ENCODE measurements at places on chromosomes 6 and 20.

GRCh38 chr6:11538052-11538818, 686 bp downstream of the TMEM170B start:
- peak; percentile 85 for DNase-seq

- DNase-seq: peak; percentile 18
Measured at GRCh38 chr20:44271915-44272663, 25.0 kb downstream of the GDAP1L1 start.

- no peak for DNase-seq
Measured at GRCh38 chr20:37781626-37782025, 87.8 kb downstream of the CTNNBL1 start.

DNA sequence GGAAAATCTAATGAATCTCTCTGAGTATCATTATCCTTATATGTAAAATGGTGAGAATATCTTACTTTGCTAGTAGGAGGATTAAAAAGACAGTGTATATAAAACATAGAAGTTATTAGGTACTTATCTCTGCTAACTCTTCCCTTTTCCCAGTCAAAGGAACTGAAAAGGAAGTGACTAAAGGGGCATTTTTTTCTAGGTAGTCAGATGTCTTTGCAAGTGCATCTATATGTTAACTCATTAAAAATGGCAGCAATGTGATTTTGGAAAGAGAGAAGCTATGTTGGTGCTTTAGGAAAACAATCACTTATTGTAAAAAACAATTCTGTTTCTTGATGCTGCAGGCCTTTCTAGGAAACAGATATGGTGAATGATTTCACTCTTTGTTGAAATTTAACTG, 180.9 kb downstream of the SAMD5 start:
- DNase-seq: no peak

DNA sequence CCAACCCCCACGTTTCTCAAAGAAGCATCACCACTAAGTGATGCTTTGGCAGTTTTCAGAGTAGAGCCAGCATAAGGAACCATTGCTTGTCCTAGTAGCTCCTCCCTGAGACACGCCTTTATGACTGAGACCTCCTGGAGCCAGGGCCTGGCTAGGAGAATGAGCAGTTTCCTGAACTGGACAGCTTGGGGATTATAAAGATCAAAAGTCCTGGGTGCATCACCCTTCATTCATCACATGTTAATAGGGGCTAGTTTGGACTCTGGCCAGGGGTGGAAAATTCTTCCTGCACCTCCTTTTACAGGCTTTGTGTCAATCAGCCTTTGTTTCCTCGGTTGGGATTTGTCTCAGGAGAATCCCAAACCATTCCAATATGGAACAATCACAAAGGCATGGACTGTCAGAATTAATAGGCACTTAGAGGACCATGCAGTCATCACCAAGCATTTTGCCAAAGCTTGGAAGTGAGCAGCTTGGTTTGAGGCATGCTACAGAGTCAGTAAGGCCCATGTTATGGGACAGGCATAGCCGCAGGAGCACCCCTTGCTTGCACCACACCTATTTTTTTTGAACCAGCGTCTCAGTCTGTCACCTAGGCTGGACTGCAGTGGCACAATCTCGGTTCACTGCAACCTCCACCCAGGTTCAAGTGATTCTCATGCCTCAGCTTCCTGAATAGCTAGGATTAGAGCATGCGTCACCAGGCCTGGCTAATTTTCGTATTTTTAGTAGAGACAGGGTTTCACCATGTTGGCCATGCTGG, 64.9 kb upstream of the TGM3 start:
- peak; percentile 56 for DNase-seq

DNA sequence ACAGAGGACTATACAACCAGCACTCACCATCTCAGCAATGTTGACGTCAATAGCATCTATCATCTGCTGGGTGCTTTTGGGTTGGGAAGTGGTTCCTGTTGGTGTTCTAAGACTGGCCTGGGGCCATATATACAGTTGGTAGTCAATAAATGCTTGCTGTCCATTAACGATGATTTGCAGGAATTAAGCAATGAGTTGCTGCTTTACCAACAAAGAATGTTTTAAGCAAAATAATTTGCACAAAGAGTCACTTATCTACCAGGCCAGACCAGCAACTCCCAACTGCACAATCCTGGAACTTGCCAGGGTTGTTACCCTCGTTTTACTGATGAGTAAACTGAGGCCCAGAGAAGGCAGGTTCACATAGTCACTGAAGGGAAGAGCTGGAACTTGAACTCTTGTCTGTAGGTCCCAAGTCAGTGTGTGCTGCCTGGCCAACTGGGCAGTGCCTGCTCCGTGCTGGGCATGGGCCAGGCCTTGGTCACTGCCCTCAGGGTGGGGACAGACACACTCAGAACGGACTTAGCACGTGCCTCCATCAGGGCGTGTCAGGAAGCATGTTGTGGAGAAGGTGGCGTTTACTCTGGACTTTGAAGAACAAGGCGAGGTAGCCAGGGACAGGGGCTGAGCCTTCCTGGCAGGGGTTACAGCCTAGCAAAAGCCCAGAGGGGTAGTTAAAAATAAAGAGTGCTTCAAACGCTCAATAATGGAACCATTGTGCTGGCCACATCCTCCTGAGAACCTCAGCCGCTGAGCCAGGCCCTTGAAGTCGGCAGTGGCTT, 2.5 kb upstream of the SRC start:
- DNase-seq: no peak

DNA sequence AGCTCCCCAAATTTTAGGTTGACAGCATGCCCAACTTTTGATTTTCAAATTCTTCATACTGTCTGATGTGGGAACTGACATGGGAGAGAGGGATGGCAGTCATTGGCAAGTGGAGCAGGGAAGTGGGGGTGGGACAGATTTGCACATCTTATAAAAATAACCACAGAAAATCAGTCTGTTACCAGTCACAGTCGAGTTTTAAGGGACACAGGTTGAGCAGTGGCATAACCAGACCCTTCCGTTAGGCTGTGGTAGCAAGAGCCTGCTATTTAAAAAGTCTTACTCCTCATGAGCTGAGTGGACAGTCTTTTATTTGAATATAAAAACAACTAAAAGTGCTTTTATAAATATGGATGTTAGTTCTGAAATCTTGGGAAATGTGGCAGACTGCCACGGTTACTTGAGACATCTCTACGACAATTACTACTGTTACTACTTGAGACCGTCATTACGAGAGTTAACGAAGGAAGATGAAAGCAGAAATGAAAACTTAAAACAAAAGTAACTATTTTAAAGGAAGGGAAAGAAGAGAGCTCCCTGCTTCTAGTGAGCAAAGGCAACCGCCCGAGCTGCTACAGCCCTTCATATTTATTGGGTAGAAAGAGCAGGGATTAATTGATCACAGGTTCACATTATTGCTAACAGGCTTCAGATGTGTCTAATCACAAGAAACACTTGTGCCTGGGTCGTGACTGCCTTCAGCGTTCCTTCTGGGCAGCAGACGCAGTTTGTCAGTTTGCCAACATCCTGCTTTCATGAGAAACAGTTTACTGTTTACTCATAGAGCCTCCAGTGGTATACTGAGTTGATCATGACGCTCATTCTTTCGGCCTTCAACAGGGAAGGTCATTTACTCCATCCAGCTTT, 71.3 kb downstream of the EFHC1 start:
- DNase-seq: no peak

- DNase-seq: peak; percentile 84
Measured at GRCh38 chr6:106084106-106084988, 1.8 kb upstream of the PRDM1 start.

- DNase-seq: peak; percentile 6
Measured at GRCh38 chr6:113451049-113451448, 406.1 kb upstream of the MARCKS start.

DNA sequence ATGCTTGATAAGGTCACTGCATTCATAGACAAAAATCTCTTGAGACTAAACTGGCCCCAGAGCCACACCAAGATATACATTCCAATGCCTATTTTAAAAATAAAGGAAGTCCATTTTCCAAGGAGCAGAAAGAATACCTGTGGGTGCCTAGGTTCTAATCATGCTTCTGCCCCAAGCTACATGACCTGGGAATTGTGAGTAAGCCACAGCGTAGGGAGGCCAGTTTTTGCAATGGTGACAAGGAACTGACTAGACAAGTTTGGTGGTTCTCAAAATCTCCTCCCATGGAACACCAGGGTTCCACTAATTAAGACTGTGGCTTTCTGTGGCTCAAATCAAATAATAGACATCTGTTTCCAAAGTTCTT, 83.3 kb downstream of the GMDS start:
- no peak for DNase-seq
